Stimulated activated CD4-positive, alpha-beta T cell treated with anti-CD3 and anti-CD28 coated beads, TNF-alpha, amount 100 ng/mL, for 1 hour (primary cell): ENCODE measurements at places on chromosomes 7 and 10.

DNA sequence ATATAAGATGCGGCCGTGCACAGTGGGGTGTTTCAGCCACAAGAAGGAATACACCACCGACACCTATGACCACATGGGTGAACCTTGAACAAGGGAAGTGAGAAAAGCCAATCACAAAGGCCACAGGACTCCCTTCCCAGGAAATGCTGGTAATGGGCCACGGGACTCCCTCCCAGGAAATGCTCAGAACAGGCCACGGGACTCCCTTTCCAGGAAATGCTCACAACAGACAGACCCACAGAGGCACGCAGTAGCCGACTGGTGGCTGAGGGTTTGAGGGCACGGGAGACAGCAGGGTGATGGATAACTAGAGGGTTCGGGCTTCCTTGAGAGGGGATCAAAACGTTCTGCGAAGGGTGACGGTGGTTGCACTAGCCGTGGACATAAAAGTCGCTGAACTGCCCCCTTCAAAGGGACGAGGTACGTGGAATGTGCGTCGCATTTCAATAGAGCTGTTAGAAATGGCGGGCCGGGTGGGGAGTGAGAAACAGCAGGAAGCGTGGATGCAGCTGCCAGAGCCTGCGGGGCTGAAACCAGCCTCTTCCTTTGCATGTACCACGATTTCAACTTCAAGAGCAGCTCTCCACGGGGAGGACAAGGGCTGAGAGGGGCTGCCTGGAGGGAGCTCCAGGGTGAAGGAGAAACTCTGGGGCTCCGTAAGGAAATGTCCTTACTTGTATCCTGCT, 274.0 kb downstream of the ELFN1 start:
- DNase-seq, result no peak

DNA sequence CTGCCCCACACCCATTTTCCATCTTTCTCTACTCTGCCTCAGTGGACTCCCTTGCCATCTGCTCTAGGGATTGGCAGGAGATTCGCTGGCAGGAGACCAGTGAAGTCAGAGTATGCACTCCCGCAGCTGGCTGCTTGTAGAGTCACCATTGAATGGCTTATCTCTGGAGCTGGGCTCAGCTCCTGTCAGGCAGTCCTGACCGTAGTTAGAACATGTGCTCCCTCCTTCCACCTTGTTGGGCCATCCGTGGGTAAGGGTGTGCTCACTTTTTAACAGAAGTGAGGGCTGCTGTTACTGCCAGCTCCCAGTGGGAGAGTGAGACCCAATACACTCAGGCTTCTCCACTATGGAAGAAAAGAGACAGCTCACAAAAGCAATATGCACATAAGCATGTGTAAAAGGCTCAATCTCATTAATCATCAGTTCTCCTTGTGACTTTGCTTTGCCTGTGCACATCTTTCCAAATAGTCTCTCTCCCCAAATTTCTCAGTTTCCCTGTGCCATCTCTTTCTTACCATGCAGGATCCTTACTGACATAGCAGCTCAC, 773.3 kb downstream of the GRID1 start:
- DNase-seq, result no peak

- DNase-seq, result no peak
These were observed 109.2 kb downstream of the PIP4K2A start for GRCh38 chr10:22605168-22605567.

DNA sequence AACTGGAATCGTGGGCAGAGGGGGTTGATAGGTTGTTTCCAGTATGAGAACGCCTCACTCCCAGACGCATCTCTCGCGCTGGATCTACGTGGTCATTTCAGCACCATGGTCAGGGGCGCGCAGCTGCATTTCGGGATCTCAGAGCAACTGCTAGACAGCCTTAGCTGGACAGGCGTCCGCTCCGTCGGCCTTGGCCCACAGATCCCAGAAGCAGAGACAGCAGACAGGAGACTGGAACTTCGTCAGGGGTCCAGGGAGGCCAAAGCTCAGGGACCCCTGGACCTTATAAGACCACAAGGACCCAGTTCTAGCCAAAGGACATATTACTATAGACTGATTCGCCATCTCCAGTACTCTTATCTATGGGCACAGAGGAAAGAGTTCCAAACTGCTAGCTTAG, 5.3 kb downstream of the NEUROG3 start:
- no peak for DNase-seq

DNA sequence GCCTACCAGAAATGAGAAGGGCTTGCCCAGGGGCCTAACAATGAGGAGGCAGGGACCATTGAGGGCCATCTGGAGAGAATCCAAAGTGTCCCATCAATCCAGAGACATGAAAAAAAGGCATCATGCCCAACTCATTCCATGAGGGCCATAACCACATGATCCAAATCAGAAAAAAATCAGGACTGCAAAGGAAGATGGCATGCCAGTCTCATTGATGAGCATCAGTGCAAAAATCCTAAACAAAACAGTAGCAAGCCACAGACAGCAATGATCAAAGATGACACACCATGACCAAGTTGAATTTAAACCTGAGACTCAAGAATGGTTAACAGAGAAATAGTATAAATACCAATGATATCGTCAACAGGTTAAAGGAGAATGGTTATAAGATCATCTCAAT, 7.0 kb upstream of the CYP3A4 start:
- no peak for DNase-seq

DNA sequence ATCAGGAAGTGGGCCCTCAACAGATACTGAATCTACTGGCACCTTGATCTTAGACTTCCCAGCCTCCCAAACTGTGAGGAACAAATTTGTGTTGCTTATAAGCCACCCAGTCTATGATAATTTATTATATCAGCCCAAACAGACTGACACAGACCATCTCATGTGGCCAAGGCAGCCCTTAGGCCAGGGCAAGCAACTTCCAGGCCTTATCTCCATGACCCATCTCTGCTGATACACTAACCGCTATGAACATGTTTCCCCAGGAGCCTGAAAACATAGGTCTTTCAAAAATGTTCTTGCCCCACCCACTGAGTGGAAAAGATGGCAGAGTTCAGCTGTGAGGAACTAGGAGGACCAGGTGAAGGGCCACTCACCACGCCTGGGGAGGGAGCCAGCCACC, 3.2 kb upstream of the BLOC1S2 start:
- DNase-seq, result no peak

DNA sequence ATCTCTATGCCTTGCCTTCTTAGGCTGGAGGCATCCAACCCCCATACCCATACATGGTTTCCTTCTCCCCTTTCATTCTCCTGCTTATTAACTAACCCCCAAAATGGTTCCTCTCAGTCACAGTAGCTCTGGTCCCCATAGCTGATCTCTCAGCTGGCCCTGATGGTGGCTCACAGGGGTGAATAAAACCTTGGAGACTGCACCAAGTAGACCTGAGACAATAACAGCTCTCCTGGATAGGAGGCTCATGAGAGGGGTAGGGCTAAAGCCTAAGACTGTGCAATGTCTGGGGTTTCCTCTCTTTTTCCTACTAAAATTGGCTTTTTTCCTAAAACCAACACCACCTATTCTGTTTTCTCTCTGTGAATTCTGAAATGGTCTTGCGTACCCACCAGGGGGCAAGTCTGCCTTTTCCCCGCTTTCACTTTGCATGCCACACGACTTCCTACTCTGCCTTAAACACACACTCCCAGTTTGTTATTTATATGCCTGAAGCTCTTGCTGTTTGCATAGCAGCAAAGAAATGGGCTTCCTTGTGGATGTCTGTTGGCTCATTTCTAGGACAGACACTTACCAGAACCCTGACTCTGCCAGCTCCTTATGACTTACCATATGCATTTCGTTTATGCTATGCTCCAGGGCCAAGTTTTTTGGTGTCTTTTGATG, 18.4 kb upstream of the PON1 start:
- DNase-seq, result no peak

GRCh38 chr10:57790703-57791102, 477.0 kb downstream of the IPMK start:
- no peak for DNase-seq

DNA sequence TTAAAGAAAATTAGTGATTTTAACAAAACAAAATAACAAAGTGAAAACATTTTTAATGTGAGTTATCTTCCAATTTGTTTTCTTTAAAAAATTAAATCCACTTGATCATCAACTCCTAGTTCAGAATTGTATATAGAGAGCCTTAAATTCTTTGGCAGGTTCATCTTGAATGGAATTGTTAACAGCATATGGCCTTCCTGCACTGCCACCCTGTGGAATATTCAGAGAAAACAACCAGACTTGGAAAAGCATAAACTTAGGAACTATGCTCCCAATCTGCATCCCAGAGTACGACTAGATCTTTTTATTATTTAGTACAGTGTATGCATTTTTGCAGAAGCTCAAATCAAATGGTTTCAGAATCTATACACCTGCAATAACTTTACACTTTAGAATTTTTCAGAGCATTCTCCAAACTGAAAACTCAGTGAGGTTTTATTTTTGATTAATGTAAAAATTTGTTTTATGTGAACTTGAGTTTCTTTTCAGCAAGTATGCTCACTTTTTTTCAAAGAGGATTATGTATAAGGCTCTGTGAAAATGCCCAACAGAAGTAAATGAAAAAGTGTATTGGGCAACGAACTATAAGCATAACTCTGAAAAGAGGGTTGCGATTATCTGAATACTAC, 44.9 kb upstream of the ANK3 start:
- no peak for DNase-seq

DNA sequence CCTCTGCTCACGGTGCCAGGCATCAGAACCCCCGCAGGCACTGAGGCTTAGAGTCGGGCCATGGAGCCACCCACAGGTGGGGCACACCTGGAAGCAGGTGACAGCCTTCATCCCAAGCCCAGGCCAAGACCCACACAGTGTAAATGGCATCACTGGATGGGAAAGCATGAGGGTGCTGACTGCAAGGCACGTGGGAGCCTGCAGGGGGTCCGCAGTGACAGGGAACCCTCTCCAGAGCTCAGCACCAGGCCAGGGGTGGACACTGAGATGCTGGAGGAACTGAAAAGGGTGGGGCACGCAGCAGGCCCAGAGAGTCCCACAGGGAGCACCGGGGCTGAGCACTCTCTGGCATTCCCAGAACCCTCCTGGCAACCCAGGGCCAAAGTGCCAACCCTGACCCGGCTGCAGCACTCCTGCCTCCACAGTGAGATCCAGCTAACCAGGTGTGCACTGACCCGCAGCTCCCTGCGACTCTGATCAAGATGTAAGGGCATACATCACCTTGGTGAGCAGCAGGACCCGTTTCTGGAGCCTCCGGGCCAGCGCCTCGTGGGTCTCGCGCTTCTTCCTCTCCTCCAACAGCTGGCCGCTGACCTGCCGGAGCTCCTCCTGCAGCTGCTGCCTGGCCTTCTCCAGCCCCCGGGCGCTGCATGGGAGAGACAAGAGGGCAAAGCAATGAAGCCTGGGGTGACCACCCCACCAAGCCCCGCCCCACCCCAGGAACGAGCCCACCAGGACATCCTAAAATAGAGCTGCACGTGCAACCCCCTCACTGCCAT, 163.9 kb downstream of the MAD1L1 start:
- no peak for DNase-seq

DNA sequence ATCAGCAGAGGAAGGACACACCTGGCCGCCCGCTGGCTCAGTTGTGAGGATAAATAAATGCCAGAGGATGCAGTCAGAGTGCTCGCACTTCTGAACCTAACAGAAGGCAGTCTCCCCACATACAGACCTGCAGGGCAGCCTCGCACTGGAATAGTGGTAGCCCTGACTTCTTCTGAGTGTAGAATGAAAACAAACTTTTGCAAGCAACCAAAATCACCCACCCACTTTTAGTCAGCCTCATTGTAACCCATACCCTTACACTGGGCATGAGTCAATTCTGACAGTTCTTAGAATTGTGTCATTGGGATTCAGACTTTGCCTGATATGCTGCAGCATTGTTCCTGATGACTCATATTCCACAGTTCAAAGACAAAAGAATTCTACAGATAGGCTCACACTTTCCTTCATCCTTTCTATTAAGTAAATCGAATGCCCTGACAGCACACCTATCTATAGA, 167.0 kb upstream of the CDK1 start:
- DNase-seq, result no peak

GRCh38 chr10:32171204-32171603, 115.0 kb upstream of the KIF5B start:
- DNase-seq, result no peak

DNA sequence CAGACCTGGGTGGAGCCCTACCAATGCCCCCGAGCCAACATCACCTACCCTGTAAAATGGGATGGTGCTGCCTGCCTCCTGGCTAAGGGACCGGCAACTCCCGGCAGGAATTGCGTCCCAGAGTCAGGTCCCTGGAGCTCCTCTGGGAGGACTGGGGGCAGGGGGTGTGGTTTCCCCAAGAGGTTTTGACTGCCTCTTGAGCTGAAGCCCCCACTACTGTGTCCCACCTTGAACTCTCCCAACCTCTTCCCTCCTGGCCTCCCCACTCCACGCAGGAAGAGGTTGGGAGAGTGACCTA, 1.3 kb downstream of the SH2B2 start:
- no peak for DNase-seq

DNA sequence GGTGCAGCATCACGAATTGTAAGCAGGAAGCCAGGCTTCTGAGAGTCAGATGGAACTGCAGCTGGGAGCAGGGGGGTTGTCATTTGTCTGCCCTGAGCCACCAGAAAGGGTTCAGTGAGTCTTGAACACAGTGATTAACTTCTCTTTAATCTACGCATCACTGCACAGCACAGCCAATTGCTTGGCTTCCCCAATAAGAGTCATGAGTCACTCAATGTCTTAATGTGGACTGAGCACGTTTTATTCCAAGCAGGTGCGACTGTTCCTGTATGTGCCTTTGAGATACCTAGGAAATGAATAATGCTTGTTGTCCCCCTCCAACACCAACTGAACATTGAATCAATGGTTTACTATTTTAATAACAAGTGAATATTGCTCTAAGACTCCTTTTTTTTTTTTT, 26.0 kb upstream of the PLEKHA1 start:
- no peak for DNase-seq

GRCh38 chr10:118213436-118213835, 128.7 kb downstream of the FAM204A start:
- DNase-seq, result no peak

- no peak for DNase-seq
These were observed 432.2 kb downstream of the KIF20B start for GRCh38 chr10:90133606-90134005.

DNA sequence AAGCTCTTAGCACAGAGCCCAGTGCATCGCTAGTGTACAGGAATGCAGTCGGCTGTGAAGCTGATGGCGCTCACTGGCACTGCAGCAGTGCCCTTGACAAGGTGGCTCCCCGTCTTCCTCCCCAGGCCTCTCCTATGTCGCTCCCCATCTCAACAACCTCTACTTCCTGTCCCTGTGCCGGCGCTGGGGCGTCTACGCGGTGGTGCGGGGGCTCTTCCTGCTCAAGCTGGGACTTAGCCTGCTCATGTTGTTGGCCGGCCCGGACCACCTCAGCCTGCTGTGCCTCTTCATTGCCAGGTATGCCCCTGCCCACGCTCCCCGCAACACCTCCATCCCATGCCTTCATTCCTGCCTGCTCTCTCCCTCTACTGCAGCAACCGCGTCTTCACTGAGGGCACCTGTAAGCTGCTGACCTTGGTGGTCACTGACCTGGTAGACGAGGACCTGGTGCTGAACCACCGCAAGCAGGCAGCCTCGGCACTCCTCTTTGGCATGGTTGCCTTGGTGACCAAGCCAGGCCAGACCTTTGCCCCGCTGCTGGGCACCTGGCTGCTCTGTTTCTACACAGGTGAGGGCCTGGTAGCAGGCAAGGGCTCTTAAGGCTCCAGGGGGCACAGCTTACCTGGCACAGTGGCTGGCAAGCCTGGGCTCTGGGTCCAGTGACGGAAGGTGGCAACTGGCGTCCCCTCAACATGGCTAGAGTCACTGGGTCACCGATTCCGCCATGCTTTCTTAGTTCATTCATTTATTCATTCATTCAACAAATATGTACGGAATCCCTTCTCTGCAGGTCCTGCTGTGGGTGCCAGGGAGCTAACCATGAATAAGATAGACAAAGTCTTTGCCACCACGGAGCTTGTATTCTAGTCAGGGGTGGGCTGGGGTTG, 22.3 kb upstream of the C10orf95 start:
- no peak for DNase-seq

GRCh38 chr10:34524369-34525091, 290.6 kb downstream of the PARD3 start:
- DNase-seq, result no peak
